Caco-2 (cell line): ENCODE measurements at places on chromosomes 2 and 18.

- DNase-seq: no peak
These were observed 33.0 kb upstream of the WDR75 start for GRCh38 chr2:189408294-189408693.

- no peak for DNase-seq
These were observed 418.0 kb downstream of the LRATD1 start for GRCh38 chr2:15050483-15050882.

DNA sequence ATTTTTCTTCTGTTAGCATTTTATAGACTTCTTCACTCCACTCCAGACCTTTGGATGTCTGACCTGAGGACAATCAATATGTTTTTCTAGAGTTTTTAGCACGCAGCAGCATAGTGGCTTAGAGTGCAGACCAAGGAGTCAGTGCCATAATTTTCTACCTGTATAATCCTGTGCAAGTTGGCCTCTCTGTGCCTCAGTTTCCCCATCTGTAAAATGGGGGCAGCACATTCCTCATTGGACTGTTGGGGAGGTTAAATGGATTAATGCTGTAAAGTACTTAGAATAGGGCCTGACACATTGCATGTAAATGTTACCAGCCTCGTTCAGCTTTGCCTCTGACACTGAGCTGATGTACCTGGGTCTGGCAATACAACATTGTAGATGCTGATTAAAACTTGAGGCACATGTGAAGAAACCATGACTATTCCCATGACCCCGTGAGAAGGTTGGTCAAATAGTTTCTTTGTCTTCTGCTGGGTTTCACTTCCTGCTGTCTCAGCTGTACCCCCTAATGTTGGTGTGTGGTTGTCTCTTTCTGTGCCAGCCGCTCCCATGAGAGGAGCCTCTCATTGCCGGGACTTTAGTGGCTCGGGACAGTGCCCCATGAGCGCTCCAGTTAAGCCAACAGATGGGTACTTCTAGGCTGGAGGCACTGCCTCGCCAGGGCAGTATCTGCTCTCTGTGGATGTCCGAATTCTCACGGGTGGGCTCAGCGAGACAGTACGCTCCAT is 125.3 kb downstream of the SH3RF3 start:
- DNase-seq: no peak

DNA sequence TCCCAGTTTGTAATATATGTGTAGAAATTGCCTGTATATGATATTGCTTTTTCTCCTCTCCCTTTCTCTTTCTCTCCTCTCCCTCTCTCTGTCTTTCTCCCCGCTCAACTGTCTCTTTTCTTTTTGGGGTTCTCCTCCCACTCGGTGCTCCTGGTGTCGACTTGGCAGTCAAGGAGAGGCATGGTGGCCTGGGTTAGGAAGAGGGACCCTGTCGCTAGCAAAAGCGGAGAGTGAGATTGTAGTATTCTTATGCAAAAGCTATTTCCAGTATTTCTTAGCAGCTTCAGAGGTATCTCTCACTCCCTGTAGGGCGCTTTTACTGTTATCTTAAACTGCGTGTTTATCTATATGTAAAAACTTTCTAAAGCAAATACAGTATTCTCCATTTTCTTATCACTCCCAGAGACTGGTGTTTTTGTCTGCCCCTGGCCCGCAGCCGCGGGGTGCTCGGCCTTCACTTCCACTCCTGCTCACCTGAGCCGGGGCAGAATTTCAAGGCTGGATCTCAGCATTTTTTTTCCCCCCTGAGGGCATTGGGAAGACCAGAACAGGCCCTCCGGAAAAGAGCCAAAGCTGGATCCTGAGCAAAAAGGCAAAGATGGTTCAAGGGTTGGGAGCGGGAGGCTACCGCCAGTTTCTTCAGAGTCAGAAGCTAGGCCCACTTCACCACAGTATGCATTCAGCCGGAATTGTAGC is 4.3 kb downstream of the SIX3 start:
- no peak for DNase-seq

DNA sequence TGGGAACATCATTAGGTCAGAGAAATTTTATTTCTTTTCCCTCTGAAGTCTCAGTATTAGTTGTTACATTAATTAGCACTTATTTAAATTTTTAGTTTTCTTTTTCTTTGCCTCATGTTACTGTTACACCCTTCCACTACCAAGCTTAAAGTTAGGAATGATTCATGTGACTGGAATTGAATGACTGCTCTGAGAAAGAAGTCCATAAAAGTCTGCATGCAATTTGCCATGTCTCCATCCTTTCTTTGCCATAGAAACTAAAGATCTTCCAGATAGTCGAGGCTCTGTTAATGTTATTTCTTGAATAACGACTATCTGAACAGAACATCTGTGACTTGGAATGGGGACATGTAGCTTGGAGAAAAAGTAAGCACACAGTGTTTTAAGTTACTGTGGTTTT is 1269.8 kb upstream of the PIK3C3 start:
- DNase-seq: no peak

DNA sequence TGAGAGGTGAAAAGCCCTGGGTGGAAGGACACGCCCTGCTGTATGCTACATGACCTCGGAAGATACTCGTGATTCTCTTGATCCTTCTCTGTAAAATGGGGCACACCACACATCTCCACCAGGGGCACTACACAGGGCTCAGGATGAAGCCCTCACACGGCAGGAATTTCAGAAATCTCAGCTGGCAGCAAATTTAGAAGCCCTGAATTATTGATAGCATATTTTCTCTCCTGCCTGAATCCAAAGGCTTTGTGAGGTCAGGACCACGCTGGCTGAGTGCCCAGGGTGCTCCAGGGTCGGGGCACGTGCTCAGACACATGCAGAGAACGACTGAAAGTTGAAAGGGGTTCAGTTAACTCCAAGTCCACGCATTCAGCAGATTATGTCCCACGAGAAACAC is 42.1 kb upstream of the GALR1 start:
- DNase-seq: no peak

- DNase-seq: no peak
These were observed 132.7 kb downstream of the SCG2 start for GRCh38 chr2:223469270-223470046.

DNA sequence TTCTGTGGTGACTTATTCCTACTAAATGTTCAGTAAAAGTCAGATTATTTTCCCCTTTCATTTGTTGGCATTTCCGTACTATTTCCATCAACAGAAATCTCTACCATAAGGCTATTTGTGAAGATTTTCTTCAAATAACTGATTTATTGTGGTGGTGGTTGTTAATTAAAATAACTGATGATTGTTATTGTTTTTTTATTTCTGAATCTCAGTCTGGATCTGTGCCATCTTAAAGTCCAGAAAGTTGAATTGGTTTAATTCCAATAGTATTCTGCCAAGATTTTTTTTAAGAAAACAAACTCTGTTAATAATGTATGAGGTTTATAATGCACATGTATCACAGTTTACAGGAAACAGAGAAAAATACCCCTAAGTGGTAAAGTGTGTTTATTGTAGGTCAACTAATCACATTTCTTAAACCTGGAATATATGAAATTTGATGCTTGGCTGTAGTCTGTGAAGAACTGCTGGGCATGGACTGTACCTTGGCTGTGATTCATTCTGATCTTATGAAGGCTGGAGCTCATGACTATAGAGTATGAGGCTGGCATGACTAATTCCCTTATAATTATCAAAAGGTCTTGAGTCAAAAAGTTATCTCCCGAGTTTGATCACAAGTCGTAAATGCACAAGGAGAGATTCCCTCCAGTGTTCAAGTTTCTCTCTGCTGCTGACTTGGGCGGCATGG is 134.2 kb upstream of the RND3 start:
- DNase-seq: no peak
